ENCODE measurements at places on chromosomes 1 and 21.
A peak's percentile ranks its signal among the peaks of the same experiment; 100 is the strongest.

DNA sequence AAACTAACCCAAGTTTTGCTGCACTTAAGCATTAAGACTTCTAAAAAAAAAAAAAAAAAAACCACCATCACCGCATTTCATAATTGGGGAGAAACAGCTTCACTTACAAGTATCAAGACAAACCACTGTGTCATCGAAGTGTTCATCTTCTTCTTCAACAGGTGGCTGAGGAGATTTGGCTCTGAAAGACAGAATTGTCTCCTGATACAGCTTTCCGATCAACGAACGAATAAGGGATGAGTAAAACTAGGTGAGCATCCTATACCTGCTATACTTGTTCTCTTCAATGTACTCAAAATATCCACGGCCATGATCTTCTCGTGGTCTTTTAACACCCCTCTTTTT, 2.0 kb downstream of the HNRNPU start:
- no peak for DNase-seq

GRCh38 chr1:68720476-68720875, 223.6 kb upstream of the DEPDC1 start:
- no peak for DNase-seq

- no peak for DNase-seq
These were observed 108.6 kb downstream of the GDAP2 start for GRCh38 chr1:117820694-117821381.

GRCh38 chr1:203692565-203693470, 66.2 kb downstream of the ATP2B4 start:
- DNase-seq, result peak; percentile 23

- no peak for DNase-seq
These were observed 13.4 kb downstream of the ITSN1 start for GRCh38 chr21:33655588-33656221.

DNA sequence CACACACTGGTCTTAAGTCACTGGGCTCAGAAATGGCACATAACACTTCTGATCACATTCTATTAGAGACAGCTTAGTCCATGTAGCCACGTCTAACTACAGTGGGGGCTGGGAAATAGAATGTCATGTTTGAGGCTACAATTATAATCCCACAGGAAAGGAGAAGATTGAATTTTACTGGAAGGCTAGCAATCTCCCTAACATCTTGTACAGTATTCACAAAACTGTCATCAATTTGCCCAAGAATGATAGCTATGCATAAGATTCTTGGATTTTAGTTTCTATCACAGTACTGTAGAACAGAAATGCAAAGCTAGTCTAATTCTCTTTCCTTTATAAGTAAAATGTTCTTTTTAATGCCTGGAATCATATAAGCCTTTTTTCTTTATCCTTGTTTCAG, 12.7 kb upstream of the ZMYM6 start:
- DNase-seq, result no peak

DNA sequence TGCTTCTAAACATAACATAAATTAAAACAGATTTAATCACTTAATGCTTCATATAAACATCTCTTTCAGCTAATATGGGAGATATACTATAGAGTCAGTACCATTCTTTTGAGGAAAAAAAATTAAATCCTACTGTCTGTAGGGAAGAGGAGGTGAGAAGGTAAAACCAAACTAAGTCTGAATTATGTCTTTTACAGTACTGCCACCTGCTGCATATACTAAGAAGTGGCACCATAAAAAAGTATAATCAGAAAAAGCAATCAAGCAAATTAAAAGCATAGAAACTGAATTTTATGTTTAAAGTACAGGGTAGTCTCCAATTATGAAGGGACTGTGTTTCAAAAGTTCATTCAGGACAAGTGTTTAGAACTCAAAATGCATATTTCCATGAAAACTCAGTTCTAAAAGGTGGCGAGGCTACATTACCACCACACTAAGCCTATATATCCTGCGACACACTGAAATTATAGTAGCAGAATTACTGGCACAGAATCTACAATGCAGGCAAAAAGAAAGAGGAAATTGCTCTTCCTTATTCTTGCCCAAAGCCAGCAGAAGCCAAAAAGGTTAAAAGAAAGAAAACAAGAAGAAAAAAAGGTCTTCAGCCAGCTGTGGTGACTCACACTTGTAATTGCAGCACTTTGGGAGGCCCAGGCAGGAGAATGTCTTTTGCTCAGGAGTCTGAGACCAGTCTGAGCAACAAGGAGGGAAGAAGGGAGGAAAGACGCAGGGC, 9.0 kb downstream of the NSL1 start:
- DNase-seq, result no peak

- DNase-seq, result no peak
These were observed 167.9 kb downstream of the ASTN1 start for GRCh38 chr1:176996456-176997090.

DNA sequence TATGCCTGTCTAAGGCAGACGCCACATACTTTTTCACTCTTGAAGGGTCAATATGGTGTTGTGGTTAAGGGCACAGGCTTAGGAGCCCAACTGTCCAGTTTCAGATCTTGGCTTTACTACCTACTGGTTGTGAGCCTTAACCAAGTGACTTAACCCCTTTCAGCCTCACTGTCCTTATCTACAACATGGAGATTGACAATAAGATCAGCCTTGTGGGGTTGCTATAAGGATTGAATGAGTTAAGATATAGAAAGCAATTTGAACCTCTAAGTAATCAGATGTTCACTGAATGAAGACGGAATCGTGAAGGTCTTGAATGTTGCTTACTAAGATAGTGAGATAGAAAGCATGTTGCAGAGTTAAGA, 121.3 kb upstream of the JUN start:
- no peak for DNase-seq

- no peak for DNase-seq
These were observed 2.5 kb downstream of the MX2 start for GRCh38 chr21:41364308-41364707.

DNA sequence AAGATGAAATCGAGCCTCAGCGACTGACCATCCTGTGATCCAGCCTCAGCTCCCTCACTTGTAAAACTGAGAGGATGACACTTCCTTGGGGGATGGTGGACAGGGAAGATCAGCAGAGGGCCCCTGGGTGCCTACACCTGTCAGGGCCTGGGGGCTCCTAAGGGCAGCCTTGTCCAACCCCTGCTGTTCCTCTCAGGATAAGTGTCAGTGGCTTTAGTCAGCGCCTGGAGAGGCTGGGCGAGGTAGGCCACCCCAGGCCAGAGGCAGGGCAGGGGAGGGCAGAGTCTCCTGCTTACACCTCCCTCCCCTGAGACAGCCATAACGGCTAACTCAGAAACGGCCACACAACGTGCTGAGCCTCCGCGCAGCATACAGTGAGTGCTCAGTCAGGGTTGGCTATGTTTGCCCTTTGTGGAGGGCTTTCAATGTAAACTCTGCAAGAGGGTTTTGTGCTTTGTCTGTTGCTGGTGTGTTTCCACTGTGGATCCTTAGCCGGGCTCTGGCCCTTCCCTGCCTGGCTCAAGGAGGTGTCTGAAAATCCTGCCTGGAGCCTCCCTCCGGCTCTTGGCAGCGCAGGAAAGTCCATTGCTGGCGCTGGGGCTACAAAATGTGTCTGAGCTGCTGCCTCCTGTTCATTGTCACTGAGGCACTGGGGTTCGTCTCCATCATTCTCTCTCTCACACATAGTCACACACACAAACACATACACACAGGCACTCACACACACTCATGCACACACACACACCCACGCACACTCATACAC, 588.4 kb downstream of the PTPRU start:
- no peak for DNase-seq

GRCh38 chr1:44408632-44409602, 3.9 kb downstream of the RNF220 start:
- no peak for DNase-seq

- DNase-seq, result no peak
These were observed 10.6 kb downstream of the PLXNA2 start for GRCh38 chr1:208233546-208233945.

DNA sequence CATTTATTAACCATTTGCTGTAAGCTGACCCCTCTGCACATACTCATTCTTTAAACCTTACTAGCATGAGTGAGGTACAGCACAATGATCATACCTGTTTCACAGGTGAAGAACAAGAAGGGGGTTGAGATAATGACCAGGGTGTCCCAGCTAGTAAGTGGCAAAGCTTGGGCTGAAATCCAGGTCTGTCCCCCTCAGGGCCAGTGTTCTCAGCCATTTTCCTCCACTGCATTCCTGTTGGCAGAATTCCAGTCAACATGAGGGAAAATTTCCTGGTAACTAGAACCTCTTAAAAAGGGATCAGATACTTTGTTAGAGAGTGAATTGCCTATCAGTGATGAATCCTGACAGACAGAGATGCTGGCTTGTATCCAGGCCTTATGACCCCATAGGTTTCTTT, 48.1 kb downstream of the SPATA46 start:
- DNase-seq, result no peak

- DNase-seq, result no peak
These were observed 124.2 kb downstream of the LIPI start for GRCh38 chr21:14086553-14086952.

DNA sequence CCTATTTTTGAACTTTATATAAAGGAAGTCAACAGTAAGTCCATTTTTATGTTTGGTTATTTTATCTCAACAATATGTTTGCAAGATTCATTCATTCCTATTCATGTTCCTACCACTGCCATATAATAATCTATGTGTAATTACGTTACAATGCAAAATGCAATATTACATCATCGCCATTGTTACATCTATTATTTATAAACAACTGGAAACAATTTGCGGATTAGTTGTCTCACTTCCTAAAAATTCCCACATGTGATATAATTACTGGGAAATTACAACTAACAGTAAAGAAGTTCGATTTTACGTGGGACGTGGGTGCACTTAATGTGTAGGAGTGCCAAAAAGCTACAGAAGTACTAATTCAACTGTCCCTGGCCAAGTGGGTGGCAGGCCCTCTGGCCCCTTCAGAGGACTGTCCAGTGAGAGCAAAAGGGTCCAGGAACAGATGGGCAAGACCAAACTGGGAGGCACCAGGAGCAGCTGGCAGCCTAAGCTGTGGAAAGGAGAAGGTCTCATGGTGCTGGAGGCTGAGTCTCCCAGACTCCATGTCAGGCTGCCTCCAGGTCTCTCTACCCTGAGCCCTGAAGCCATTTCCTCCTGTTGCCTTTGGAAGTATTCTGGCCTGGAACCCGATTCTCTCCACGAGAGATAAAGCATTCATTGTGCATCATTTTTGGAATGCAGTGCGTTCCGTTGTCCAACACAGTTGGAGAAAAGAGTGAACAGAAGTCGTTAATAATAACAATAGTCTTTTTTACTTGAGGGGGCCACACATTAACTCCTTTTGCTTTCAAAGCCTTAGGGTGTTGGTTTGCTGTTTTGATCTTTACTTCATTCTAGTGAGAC, 42.9 kb downstream of the TNNT2 start:
- no peak for DNase-seq

DNA sequence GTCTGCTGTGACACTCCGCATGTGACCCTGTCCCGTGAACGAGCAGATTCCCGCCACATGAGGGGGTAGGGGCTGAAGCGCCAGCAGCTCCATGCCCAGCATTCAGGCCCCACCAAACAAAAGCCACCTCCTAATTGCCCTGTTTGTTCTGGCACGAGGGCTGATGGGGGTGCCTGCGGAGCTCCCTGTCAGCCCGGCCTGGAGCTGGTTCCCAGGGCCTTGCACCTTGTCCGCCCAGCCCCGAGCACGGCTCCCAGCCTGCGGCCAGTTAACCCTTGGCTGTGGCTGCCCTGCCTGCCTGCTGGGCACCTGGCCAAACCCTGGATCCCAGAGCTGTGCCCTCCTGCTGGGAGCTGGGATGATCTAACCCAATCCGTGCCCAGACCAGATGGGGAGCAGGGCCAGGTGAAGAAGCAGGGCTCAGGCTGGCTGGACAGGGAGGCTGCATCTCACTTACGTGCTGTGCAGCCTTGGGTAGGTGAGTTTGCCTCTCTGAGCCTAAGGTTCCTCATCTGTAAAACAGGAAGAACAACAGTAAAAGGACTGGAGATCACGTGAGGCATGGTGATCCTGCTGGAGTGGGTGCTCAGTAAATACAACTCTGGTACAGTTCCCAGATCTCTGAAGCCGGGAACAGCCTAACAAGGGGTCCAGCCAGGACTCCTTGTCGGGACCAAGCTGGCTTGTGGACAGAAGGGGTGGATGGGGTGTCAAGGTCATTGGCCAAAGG, 110.9 kb upstream of the IFFO2 start:
- DNase-seq, result peak; percentile 8

DNA sequence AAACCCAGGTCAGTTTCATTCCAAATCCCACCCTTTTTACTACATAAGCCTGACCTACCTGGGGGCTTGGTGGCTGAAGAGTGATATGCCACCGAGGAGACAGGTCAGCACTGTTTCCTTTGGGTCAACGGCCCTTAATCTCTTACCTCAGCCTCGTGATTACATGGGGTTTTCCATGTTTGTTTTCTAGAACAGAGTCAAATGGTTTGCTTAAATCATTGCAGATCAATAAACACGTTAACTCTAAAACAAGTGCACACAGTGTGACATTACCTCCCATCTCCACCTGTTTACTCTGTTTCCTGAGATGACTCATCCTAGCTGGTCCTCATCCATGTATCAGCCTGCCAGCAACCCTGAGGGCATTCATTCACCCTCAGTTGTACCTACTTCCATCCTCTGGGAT, 40.8 kb upstream of the TP53BP2 start:
- DNase-seq, result no peak

DNA sequence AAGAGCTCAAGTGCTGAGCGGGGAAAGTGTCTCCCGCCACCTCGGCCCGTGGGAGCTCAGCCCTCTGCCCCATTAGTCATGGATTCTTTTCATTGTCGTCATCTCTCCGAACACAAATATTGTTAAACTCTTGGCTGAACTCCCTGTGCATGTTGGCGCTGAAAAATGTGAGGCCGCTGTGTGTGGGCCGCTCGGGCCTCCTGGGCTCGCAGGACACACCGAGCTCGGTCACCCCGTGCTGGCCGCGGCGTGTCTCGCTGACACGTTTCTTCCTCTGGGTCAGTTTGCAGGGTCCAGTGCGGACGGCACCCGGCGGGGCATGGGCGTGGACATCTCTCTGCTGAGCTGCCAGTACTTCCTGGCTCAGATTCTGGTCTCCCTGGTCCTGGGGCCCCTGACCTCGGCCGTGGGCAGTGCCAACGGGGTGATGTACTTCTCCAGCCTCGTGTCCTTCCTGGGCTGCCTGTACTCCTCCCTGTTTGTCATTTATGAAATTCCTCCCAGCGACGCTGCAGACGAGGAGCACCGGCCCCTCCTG, 25.6 kb downstream of the SLC45A1 start:
- DNase-seq, result no peak

- no peak for DNase-seq
These were observed 78.8 kb upstream of the RBM34 start for GRCh38 chr1:235239851-235240250.

- no peak for DNase-seq
These were observed 5.9 kb downstream of the NBPF1 start for GRCh38 chr1:16607433-16607851.

- no peak for DNase-seq
These were observed 17.1 kb upstream of the PINK1 start for GRCh38 chr1:20615946-20616846.

DNA sequence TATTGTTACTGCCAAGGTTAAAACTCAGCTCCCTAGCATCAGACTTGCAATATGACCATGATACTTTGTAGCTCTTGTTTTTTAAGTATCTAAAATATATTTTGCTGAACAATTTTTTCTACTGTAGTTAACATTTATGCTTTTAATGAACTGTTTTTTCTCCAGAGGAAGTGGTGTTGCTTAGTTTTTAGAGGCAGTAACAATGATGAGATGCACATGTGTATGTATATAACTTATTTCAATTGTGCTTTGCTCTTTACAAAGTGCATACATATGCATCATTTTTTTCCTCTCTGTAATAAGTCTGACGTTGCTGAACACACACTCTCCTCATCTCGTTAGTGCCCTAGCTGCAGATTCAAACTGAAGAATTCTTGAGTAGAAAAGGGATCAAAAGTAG, 418.8 kb downstream of the ZP4 start:
- no peak for DNase-seq

- no peak for DNase-seq
These were observed 119.0 kb downstream of the MAST2 start for GRCh38 chr1:45922374-45922773.

- no peak for DNase-seq
These were observed 304.6 kb downstream of the PTPRU start for GRCh38 chr1:29540801-29541357.

Measured in cerebellar nuclear complex (tissue), 1 donor.